ENCODE measurements at places on chromosomes 3 and 15.
A peak's percentile ranks its signal among the peaks of the same experiment; 100 is the strongest.

DNA sequence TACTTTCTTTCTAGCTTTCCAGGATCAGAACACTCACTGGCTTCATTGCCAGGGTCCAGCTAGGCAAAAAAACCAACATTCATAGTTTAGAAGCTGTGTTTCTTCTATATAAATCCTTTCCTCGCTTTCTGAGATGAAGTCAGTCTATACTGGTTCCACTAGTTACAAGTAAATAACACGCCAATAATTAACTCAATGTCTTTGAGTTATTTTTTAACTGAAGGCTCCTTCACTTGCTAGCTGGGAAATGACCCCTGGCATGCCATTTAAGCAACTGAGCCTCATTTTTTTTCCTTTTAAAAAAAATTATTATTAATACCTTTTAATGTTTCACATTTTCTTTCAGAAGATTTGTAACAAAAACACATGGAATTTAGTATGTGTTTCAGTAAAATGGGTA, 2.1 kb upstream of the CCDC174 start:
- no peak for DNase-seq

GRCh38 chr3:179735321-179735720, 82.5 kb downstream of the USP13 start:
- DNase-seq, result no peak

DNA sequence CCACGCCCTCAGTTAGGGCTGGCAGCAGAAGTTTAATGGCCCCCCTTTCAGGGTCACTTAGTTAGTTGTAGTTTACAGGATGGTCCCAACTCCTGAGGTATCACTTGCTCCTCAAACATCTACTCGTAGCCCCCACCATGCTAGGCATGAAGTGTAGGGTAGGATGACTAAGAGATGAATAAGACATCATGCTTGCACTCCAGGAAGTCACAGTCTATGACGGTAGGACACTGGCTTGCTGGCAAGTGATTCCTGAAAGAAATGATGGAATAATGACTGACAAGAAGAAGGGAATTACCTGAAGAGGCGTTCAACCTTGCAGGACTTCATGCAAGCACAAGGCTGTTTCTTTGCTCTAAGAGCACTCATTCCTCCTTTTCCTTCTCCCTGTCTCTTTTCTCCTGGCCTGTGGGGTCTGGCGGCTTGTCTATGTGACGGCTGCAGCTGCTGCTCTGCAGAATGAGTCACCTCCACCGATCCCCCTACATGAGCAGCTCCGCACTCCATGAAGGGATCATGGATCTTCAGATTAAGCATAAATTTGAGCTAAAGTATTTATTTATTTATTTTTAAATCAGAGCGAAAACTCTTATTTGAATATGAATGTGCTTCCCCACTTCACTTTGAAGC, 82.9 kb upstream of the BOC start:
- DNase-seq, result no peak

DNA sequence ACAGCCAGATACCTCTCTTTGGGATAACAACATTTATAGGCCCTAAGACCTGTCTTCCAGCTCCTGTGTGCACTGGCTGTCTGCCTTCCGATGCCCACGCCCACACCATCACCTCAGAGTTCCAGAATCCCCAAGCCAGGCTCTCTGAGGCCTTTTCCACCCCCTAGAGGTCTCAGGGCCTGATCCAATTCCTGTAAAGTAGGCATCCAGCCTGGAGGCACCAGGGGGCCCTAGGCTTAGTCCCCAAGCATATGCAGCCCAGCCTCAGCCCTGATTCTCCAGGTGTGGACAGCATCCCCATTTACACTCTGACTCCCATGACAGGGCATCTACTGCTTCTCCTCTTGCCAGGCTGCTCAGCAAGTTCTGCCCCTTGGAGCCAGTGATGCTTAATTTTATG, 72.7 kb upstream of the CORO2B start:
- DNase-seq, result no peak

- no peak for DNase-seq
These were observed 1.8 kb downstream of the PML start for GRCh38 chr15:73996267-73996666.

DNA sequence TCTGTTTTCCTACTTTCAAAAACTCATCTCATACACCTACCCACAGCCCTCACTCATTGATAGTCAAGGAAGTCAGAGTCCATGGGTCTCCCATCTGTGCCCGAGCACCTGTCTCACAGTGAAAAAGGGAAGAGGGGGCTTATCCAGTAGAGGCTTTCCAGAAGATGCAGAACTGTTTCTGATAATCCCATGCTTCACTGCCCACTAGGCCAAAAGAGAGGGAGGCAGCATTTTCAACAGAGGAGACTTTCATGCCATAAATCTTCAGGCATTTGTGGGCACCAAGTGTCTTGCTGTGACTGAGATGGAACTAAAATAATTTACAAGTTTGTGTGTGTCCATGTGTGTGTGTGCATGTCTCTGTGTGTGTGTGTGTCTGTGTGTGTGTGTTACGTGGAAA, 117.9 kb upstream of the PHLDB2 start:
- no peak for DNase-seq

- no peak for DNase-seq
These were observed 20.4 kb downstream of the PTH1R start for GRCh38 chr3:46897829-46898320.

- DNase-seq, result no peak
These were observed 12.4 kb downstream of the GNB5 start for GRCh38 chr15:52178765-52179164.

GRCh38 chr3:129026728-129027543, 25.8 kb downstream of the EFCC1 start:
- peak; percentile 78 for DNase-seq

DNA sequence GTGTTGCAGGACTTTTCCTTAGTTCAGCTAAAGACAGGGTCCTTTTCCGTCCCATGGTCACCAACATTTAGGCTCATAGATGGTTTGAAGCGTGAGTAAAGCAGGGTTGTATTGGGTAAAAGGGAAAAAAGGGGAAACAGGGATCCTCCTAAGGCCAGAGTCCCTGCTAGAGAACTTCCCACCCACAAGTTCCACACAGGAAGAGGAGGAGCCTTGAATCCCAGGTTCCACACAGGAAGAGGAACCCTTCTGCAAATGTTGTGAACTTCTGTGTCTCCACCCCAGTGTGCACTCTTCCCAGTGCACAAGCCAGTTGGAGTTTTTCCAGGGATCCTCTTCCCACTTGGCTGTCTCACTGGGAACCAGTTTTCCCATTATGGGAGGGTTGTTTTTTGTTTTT, 27.6 kb upstream of the ATP8B4 start:
- no peak for DNase-seq

DNA sequence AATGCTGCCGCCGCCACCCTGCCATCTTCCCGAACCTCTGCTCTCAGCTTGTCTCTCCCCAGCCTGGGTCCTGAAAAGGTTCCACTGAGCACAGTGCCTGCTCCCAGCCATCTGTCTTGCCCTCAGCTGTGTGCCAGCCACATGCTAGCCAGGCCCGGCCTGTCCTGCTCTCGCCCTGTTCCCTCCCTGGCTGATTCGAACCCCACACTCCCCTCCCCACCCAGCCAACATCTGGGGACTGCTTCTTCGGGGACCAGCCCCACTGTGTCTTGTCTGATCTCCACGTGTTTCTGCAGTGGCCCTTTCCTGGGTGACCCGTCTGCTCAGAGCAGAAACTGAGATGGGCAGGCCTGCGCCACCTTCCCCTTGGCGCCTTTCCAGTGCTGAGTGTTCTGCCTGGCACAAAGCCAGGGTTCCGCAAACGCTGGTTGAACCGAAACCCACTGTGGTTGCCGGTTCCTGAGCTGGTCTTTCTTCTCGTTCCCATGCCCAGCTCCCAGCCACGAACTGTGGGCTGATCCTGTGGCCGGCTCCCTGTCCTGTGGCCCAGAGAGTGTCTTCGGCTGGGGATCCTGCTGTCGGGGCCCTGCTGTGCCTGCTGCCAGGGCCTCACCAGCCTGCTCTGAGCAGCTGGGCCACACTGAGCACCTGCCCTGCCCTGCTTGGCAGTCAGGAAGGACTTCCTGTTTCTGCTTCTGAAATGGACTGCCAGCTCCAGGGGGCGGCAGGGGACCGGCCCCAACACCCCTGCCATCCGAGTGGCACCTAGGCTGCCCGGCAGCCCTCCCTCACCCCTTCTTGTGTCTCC, 62.7 kb upstream of the KLF13 start:
- peak; percentile 36 for DNase-seq

GRCh38 chr3:48518069-48518468, 14.1 kb upstream of the SHISA5 start:
- DNase-seq, result no peak

GRCh38 chr3:23815879-23816278, 10.1 kb downstream of the UBE2E1 start:
- no peak for DNase-seq

DNA sequence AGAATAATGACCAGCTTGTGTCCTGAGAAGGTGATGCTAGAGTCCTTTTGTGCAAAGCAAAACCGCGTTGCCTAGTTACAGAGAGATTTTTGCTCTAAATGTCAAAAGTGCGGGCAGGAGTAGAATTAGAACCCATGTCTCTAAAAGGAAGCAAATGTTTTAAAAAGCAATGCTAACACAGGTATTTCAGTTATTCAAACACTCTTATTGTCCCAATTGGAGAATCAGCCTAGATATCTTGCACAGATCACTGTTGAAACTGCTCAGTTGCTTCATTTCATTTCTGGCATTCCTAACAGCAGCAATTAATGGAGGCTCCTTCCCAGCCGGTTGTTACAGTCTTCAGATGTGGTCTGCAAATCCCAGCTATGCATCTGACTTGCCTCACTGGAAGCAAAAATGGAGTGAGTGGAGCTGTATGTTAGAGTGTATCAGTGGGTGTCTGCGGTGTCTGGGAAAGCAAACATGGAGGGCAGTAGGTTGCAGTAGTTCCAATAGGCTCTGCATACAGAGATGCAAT, 55.6 kb upstream of the SEMA6D start:
- DNase-seq, result no peak

DNA sequence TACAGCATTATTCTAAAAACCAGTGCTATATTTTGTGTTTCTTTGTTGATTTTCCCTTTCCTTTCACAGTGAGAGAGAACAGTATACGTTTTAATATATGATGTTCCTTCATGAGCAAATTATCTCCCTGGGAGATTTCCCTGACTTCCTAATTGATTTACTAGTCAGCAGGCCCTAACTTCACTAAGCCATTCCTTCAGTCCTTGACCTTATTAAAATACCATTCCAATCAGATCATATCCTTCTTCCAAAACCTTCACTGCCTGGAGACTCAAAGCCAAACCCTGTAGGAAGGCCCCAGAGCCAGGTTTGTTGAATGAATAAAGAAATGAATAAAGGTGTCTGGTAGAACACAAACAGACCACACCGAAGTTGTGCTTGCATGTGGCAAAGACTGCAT, 43.8 kb upstream of the ARHGEF3 start:
- DNase-seq, result no peak

- no peak for DNase-seq
These were observed 89.4 kb downstream of the RFTN1 start for GRCh38 chr3:16423947-16424673.

GRCh38 chr3:44033123-44033522, 208.6 kb upstream of the TOPAZ1 start:
- DNase-seq, result no peak

GRCh38 chr3:9409981-9410854, 12.8 kb downstream of the SETD5 start:
- no peak for DNase-seq

GRCh38 chr3:73461547-73461946, 163.2 kb downstream of the PDZRN3 start:
- no peak for DNase-seq

DNA sequence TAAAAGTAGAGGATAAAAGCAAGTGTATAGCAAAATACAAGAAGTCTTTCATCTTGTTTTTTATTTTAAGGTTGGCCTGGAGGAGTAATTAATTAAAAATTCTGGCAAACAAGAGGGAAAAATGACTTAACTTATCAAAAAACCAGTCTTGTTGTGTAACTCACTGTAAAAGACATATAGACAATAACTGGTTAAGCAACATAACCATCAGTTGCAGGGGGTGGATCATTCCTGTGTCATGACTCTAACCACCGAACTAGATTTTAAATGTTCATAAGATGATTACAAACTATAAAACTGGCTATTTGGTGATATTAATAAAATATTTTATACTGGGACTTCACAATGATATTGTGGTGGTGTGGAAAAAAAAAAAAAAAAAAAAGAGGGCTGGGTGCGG, 130.6 kb downstream of the STAG1 start:
- DNase-seq, result no peak

DNA sequence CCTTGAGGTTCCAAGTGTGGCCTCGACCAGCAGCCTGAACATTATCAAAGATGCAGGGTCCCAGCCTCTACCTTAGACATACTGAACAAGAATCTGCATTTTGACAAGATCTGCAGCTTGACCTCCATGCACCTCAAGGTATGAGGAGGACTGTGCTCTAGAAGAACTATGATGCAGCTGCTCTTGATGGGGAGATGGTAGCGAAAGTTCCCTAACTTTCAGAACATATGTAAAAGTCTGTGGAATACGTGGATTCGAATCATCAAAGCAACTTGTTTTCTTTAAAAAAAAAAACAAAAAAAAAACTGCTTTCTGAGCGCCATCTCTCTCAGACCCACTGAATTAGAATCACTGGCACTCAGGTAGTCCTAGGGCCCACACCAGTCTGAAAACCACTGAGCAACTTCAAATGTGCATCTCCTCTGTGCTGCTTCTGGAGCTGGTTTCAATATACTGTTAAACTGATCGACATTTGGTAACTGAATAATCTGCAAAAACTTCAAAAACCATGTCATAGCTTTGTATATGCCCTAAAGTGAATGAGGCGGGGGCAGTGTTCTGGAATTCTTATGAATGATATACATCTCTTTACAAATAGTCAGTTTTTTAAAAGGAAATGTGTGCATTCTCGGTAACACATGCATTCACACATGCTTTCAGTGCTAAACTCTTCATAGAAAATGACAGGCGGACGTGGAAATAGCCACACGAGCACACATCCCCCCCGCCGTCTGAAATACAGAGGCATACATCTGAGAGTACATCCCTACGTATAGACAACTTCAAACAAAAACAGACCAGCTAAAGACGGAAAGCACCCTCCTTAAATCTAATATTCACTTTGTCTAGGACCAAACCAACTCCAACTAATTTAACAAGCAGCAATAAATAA, 128.8 kb downstream of the FOXP1 start:
- no peak for DNase-seq

GRCh38 chr15:47352217-47352616, 365.1 kb upstream of the SEMA6D start:
- DNase-seq, result no peak

DNA sequence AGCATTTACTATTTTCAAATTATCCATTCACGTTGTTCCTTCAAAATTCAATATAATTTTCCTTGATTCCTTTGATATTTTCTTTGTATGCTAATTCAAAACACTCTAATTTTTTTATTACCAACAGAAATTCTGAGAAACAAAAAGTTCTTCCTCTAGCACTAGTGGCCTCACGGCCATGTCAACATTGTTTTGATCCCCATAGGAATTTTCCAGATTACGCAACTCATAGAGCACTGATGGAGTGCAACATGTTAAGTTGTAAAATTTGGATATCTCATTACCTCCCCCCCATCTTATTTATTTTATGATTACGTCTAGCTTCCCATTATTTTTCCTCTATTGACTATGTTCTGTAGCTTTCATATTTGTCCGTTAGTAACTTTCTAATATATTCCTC, 745.3 kb downstream of the TUSC7 start:
- no peak for DNase-seq
